Activated naive CD8-positive, alpha-beta T cell treated with anti-CD3 and anti-CD28 coated beads, Interleukin-2, amount 10 ng/mL, durations not matched to agents 7 days and 5 days (primary cell): ENCODE measurements at places on chromosomes 7 and 10. TPM values are rescaled to one million over a fixed set of nuclear protein-coding genes. Genes with fewer than 3 reads are reported as not detected.
A peak's percentile ranks its signal among the peaks of the same experiment; 100 is the strongest.

GRCh38 chr10:93028883-93029282, 31.7 kb upstream of the CYP26C1 start:
- no peak for DNase-seq

Gene CCZ1
- 74.2 TPM for total RNA-seq

DNA sequence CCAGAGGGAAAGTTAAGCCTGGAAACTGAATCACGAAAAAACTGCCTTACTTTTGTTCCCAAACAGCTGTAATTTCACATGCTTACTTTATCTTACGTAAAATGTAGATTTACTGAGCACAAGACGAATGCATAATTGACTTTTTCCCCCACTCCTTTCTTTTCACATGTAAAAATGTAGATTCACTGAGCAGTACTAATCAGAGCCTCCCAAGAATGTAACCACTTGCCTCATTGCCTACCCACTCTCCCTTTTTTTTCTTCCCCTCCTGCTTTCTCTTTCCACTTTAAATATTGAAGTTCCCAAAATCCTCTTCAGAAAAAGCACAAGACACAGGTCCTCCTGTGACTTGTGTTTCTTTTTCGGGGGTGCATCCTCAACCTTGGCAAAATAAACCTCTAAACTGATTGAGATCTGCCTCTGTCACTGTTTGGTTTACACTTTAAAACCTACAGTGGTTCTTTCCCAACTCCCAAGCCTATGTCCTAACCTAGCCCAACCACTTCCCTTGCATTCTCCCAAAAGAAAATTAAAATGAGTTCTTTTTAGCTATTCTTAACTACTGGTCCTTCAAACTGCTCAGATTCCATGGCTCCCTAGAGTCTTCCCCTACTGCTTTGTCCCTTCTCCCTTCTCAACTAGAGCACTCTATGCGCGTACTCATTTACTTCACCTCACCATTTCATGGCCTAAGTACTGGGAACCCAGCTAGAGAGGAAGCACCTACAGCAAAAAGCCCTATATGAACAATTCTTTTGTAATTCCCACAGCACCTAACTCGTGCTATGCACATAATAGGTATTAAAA, 236.6 kb upstream of the MKLN1 start:
- no peak for DNase-seq

- no peak for DNase-seq
These were observed 95.5 kb downstream of the CTBP2 start for GRCh38 chr10:125064681-125065492.

DNA sequence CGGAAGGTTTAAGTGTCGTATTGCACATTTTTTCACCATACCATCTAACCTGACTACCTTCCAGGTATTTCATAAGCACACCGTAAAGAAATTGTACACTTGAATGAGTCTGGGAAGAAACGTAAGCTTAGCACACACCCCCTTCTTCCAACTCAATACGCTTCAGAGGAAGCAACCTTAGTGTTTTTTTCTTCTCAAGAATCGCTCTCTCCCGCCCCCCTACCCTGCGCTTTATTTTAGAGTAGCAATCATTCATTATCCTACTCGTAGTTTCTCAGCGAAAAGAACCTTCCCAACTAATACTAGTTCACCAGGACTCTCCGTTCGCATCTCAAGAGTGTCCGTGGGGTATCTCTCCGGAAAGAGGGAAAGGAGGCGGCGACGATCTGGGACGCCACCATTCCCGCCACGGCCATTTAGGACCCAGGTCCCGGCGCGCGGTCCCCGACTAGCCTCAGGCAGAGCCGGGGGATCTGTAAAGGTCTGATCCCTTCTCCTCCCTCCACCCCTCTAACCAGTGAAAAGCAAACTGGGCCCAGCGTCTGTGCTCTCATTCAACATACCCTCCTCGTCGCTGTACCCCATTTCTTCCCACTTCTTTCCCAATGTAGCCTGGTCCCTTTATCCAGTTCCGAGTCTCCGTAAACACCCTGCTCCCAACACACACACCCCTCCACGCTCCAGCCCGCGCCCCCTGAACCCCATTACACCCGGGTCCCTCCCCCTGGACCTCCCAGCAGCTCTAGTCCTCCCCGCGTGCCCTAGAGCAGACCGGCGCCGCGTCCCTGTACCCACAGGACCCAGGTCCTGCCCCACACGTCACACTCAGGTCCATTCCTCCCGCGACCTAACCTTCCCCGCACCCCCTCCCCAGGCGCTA, 16.0 kb downstream of the MYOZ1 start:
- peak; percentile 38 for DNase-seq

- no peak for DNase-seq
These were observed 53.0 kb upstream of the TNKS2 start for GRCh38 chr10:91745090-91745831.

Gene PDK4
- total RNA-seq = 0.39 TPM

DNA sequence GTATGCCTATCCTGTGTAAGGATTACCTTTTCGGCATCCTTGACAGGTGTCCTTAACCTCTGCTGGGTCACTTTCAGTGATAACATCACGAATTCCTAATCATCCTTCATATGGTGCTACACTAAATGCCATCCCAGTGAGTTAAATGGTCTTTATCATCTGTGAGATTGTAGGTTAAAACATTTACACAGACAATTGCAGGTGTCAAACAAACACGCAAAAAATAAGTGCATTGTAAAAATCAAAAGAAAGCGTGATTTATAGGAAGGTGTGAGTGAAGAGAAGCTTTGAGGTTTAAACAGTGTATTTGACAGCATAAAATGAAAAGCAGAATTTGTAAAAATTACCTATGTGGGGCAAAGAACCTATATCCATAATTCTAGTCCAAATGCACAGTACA, 111.5 kb upstream of the IFRD1 start:
- DNase-seq = no peak

- no peak for DNase-seq
These were observed 167.7 kb upstream of the CCDC6 start for GRCh38 chr10:60073781-60074656.

Gene MARVELD1
- total RNA-seq = 3.3 TPM

GRCh38 chr10:130570074-130570473, 433.9 kb downstream of the GLRX3 start:
- DNase-seq = no peak

Gene SLC18A3
- total RNA-seq = not detected

- no peak for DNase-seq
These were observed 384.6 kb upstream of the ADARB2 start for GRCh38 chr10:2121929-2122328.

Gene TMEM254
- total RNA-seq = 13.2 TPM

DNA sequence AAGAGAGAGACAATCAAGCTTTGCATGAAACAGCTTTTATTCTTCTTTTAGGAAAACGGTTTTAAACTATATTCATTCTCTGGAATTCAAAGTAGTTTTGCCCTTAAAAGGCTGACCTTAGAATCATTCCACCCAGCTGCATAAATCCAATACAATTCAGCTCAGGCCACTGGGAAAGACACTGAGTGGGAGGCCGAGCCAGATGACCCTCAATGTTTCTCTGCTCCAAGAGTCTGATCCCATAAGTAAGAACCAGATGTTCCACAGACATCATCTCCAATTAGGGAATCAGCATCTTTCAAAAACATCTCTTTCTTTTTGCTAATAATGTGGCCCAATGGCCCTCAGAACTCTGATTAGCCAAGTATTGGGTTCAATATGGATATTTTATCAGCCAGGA, 26.1 kb downstream of the CREB3L2 start:
- DNase-seq = no peak

DNA sequence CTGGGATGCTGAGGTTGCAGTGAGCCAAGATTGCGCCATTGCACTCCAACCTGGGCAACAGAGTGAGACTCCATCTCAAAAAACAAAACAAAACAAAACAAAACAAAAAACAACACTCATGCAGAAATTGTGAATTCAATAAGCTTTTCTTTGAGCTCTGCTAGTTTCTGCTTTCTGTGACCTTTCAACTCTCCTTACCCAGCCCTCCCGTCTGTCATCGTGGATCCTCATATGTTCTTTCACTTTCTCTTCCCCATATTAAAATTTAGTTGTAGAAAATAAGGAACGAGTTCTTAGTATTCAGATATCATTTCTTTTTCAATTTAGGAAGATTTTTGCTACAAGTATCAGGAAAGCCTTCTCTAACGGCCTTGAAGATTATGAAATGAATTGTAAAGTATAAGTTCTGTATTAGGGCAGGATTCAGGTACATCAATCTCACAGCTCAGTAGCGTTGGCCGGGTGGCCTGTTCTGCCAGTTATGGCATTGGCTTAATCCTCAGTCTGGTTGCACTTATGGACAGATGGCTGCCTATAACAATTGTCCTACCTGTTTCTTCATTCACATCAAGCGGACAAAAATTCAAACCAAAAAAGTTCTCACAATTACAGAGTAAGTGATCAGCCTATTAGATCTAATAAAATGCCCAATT, 1167.0 kb downstream of the SORCS3 start:
- DNase-seq = no peak

DNA sequence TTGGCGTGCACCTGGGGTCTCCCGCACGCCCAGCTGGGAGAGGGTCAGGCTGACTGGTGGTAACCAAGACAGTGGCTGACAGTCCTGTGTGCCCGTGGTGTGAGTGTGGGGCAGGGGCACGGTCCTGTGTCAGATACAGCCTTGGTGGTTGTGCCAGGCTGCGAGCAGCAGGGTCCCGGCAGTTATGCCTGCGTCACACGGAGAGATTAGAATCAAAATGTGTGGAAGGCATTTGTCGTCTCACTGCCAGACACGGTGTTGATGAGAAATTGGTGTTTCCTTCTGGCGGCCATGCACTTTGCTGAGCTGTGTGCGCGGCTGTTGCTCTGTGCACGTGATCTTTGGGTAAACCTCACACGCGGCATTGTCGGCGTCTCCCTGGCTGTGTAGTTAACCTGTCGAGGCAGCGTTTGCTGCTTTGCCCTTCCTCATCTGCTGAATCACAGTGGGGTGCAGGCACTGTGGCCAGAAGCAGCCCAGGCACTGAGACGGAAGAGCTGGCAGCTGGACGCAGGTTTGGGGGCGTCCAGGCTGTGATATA, 87.7 kb downstream of the NKX6-2 start:
- DNase-seq = no peak

- DNase-seq = peak; percentile 19
These were observed 26.9 kb downstream of the RAMP3 start for GRCh38 chr7:45184326-45185027.

GRCh38 chr7:119228482-119228881, 1004.0 kb downstream of the ANKRD7 start:
- no peak for DNase-seq

Gene GNG11
- not detected for total RNA-seq

DNA sequence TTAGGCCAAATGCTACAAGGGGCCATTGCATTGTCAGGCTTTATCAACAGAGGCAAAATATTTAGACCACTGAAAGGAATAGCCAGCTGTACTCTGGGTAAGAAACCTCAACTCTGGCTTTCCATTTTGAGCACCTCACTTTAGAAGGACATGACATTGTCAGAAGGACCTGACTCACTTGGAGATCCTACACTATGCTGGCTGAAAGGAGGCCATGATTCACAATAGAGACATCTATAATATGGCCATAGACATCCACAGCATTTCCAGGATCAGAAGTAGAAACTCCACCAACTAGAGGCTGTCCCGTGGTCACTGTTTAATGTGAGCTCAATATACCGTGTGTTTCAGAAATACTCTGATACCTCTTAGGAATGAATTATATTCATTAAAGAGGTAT, 140.9 kb downstream of the BTAF1 start:
- DNase-seq = no peak

GRCh38 chr10:118569241-118569881, 26.1 kb downstream of the PRLHR start:
- no peak for DNase-seq

- no peak for DNase-seq
These were observed 235.3 kb upstream of the MKI67 start for GRCh38 chr10:128361487-128361886.

DNA sequence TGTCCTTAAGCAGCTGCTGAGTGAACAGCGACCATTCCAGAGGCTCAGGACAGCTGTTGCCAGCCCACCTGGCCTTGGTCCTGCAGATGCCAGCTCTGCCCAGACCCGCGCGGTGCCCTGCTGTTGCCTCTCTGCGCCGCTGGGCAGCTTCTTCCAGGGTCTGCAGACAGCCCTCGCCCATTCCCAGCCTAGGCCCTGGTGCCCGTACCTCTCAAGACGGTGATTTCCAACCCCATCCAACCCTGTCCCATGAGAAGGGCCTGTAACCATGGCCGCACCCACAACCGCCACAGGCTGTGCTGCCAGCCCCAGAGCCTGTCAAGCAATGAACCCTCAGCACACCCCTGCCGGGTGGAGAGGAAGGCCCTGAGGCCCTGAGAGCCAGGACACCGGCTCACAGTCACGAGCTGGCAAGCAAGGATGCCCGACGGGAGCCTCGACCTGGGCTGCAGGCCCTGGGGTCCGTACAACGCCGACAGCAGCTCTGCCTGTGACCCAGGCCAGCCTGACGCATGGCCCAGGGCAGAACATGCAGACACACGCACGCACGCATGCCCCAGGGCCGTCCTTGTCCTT, 231.9 kb downstream of the MAD1L1 start:
- DNase-seq = peak; percentile 23

DNA sequence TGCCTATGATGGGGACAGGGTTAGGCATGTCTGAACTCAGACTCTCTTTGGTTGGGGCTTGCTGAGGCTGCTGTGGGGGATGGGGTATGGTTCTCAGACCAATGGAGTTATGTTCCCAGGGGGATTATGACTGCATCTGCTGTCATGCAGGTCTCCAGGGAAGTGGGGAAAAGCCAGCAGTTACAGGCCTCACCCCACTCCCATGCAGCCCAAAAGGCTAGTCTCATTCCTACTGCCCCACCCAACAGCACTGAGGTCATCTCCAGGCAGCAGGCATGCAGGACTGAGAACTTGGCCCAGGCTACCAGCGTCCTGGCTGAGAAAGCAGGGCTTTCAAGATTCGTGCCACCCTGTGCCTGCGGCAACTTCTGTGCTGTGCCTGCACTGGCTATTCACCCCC, 373.3 kb downstream of the HTR7 start:
- DNase-seq = no peak

- DNase-seq = no peak
These were observed 57.2 kb upstream of the OPALIN start for GRCh38 chr10:96415891-96416554.

GRCh38 chr7:7731732-7732131, 13.3 kb upstream of the RPA3 start:
- no peak for DNase-seq

Gene UPK3BL2
- 20.7 TPM for total RNA-seq

Gene HMX2
- total RNA-seq = not detected

Gene PNLIPRP2
- not detected for total RNA-seq

- no peak for DNase-seq
These were observed 106.5 kb downstream of the WDR37 start for GRCh38 chr10:1162481-1163203.

DNA sequence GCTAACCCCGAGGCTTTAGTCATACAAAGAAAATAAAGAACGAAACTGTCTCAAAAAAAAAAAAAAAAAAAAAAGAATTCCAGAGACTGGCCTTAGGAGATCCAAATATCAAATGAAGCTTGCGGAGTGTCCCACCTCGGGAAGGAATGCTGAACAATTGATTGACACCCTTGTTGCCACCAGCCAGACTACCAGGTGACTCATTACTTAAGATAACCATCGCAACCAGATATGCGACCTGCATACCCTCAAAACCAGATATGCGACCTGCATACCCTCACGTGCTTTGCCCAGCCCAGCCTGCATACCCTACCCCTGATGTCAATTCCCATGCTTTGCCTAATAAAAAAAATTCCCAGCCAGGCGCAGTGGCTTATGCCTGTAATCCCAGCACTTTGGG, 2.7 kb upstream of the PRKRIP1 start:
- DNase-seq = no peak

Gene MGMT
- 24.7 TPM for total RNA-seq

- DNase-seq = no peak
These were observed 67.5 kb downstream of the C1GALT1 start for GRCh38 chr7:7249814-7250213.
